Stimulated activated CD4-positive, alpha-beta T cell treated with anti-CD3 and anti-CD28 coated beads, Interleukin-1b, Interleukin-23, amount 100 ng/mL, for 48 hours (primary cell): ENCODE measurements at places on chromosomes 12 and 14.
A peak's percentile ranks its signal among the peaks of the same experiment; 100 is the strongest.

GRCh38 chr14:67167420-67168109, 21.7 kb upstream of the GARIN2 start:
- no peak for DNase-seq

DNA sequence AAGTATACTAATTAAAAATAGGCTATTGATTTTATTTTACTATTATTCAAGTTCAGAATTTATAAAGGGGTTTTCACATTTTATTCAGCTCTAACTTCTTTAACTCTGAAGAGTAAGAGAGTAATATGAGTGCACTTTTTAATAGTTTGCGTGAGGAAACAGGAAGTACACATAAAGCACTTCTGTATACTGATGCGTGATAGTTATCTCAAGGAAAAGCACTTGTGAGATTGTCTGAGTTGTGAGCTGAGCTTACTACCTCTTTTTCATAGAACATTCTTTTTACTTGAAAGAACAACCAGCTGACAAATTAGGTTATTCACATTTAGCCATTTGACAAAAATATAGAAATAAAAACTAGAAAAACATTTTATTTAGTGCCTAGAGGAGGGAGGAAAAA, 1.9 kb downstream of the RAD51AP1 start:
- DNase-seq: no peak

- DNase-seq: no peak
These were observed 71.4 kb downstream of the TTC9 start for GRCh38 chr14:70713096-70713495.

- DNase-seq: no peak
These were observed 14.6 kb downstream of the MEG3 start for GRCh38 chr14:100840286-100841065.

GRCh38 chr12:47038270-47038748, 41.1 kb upstream of the PCED1B start:
- no peak for DNase-seq

- no peak for DNase-seq
These were observed 38.0 kb downstream of the TMEM63C start for GRCh38 chr14:77219591-77219990.

- DNase-seq: no peak
These were observed 23.9 kb downstream of the NID2 start for GRCh38 chr14:52044791-52045522.

- no peak for DNase-seq
These were observed 25.4 kb downstream of the CGRRF1 start for GRCh38 chr14:54535126-54535525.

DNA sequence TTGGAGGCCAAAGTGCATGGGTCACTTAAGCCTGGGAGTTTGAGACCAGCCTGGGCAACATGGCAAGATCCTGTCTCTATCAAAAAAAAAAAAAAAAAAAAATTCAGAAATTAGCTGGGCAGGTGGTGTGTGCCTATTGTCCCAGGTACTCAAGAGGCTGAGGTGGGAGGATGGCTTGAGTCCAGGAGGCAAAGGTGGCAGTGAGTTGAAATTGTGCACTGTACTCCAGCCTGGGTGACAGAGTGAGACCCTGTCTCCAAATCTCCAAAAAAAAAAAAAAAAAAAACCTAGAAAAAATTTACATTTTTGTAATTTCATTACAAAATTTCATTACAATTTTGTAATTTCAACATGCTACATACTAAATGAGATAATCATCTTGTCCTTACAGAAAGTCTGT, 42.7 kb downstream of the SYNE2 start:
- no peak for DNase-seq

DNA sequence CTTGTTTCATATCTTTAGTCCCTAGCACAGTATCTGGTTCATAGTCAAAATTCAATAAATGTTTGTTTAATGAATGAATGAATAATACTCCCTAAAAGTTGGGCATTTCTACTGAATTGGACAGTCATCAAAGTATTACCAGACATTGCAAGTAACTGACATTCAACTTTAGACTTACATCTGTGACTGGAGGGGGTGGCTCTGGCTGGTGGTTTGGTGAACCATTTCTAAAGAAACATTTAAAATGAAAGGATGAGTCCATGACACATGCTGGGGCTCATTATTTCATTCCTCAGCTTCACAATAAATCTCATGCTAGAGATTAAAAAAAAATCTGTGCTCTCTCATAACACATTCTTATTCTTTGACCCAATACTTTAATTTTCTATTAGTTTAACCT, 20.6 kb upstream of the CSRNP2 start:
- peak; percentile 40 for DNase-seq

DNA sequence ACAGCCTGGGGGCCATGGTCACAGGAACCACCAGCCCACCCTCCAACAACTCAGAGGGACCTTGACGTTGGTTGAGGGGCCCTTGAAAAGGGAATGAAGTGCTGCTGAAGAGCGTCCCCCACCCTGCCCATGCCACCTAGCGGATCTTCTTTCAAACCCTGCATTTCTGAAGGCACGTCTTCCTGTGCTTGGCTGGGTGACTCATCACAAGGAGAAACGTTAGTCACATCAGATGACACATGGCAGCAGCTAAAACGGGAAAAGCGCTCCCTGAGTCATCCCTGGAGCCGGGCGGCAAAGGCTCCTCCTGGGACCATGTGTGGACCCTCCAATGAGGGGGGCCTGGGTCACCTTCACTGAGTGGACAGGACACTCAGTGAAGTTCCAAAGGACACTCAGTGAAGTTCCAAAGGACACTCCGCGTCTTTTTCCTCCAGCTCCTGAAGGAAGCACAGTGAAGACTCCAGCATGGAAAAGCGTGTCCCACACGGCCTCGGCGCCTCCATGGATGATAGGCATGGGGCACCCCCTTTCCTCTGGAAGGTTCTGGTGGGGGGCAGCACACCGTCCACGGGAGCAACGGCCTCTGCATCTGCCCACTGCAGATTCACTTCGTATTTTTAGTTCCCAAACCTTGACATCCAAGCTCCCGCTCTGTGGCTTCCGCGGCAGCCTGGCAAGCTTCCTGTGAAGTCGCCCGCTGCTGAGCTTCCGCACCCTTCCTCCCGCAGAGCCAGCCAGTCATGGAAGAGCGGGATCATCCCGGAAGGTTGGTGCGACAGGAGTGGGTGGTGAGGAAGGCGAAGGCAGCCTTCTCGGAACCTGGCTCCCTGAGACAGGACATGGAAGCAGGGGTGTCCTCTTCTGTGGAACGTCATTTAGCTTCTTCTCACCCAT, 383.4 kb downstream of the VRK1 start:
- DNase-seq: peak; percentile 34

DNA sequence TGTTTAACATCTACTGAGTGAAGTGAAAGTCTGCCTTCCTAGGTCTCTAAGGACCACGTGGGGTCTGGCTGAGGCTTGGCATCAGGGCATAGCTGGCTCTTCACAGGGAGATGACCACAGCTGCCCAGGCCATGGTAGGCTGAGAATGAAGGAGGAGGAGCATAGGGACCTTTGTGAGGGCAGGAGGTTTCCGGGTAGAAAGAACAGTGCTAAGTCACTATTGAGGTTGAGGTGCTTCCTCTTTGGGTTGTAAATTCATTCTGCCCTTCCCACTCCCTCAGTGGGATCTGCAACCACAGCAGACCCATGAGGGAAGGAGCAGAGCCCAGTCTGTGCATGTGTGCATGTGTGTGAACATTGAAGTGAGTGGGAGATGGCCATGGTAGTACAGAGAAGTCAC, 909.6 kb downstream of the VRK1 start:
- DNase-seq: no peak

GRCh38 chr14:101934601-101935150, 29.7 kb upstream of the DYNC1H1 start:
- DNase-seq: no peak

- peak; percentile 52 for DNase-seq
These were observed 82.7 kb downstream of the BCL11B start for GRCh38 chr14:99189201-99189801.

DNA sequence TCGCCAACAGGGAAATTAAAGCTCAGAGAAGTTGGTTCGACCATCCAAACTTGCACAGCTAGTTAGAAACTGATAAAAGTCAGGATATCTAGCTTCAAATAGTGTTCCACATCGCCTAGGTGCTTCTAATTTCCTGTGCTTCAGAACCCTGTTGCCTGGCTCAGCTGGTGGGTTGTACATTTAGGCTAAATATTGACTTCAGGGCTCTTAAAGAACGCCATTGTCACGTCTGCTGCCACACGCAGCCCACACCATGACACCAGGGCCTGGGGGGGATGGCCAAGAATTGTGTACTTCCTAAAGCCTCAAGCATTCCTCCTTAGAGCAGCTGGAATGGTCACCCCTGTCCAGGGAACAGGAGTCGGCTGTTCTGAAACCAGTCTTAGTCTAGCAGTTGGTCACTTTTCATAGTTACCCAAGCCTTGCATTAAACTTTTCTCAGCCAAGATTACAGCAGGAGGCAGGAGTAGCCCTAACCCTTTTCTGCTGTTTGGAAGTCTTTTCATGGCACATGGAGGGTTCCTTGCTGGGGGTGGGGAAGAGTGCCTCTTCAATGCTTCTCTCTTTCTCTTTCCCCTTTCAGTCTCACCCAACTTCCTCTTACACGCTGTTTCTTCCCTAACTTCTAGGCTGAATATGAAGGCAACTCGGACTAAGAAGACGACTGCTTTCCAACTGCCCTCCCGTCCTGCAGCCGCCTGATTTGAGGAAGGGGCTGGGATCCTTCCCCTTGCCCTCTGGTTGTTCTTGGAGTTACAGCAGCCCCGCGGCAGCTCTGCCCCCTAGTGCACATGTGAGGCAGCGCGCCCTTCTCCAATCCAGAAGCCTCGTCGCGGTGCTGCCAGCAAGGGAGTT, 17.1 kb downstream of the FOS start:
- DNase-seq: peak; percentile 77

GRCh38 chr12:76246611-76247010, 101.6 kb downstream of the BBS10 start:
- no peak for DNase-seq

DNA sequence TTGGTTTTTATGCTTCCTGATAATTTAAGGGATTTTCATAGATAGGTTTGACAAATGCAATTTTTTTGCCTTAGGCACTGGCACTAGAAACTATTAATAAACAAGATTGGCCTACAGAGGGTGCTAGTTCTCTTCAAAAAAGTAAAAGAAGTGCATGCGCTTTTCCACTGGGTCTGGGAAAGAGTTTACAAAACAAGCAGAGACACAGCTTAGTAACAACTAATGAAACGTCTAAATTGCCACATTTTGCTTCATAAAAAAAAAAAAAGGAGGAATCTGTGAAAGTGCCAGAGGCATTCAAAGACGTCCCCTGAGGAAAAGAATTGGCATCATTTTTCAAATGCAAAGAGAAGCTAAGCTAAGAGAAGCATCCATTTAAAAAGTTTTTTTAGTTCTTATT, 58.3 kb upstream of the EEA1 start:
- DNase-seq: no peak
